ENCODE measurements at places on chromosomes 2 and 18.
A peak's percentile ranks its signal among the peaks of the same experiment; 100 is the strongest.

GRCh38 chr2:26114151-26114550 lies 58.7 kb upstream of the GAREM2 start:
- DNase-seq: no peak

- no peak for DNase-seq
Observed at GRCh38 chr2:11867926-11868325, 121.5 kb downstream of the LPIN1 start.

DNA sequence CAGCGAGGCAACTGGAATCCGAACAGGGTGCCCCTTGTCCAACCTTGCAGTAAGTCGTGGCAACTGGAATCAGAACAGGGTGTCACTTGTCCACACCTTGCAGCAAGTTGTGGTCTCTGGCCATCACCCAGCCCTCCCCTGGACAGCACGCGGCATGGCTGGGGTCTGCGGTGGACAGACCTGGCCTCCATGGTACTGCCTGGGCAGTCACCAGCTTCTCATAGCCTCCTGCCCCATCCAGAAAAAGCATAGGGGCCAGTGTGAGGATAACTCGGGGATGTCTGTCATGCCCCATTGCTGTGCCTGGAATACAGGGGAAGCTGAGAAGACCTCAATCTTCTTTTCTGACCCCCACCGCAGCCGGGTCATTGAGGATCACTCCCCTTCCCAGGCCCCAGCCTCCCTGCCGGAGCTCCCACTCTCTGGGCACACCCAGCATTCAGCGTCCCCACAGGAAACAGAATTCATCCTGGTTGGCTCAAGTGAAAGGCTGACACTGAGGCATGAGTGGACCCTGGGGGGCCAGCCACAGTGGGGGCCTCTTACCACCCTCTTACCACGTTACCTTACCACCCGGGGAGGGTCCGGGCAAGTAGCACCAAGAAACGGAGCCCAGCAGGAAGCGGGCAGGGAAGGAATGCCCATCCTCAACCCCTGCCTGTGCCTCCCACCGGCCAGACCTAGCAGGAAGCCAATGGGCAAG lies 68.0 kb upstream of the RAB6C start:
- no peak for DNase-seq

- DNase-seq: peak; percentile 21
Observed at GRCh38 chr18:24488824-24489493, 28.5 kb downstream of the HRH4 start.

DNA sequence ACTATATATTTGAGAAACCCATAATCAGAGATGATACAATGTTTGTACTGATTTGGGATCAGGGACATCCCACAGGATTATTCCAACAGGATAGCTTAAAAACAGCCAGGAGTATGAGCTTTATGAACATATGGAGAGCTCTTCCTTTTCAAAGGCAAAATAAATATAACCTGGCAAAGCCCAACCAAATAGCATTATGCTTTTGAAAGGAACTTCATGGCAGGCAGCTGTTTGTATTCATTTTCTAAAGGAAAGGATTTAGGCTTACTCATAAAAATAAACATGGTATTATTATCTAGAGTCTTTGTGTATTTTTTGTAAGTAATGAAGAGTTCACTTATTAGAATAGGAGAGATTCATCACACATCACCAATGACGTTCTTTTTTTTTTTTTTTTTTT lies 44.4 kb downstream of the CCDC195 start:
- no peak for DNase-seq

DNA sequence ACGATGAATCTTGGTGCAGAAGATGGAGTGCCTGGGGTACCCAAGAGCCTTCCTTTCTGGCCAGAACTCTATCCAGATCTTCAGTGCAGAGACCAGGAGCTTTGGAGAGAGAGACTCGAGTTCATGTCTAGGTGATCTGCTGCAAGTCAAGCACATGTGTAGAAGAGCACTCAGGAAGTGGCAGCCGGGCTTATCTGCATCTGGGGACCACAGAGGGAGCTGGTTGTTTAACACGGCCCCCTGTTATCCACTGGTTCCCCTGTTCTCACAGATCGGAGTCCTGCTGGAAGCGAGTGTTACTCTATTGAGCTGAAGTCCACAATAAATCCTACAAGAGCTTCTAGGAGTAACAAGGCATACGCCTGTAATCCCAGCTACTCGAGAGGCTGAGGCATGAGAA lies 128.3 kb downstream of the ACOXL start:
- DNase-seq: no peak

DNA sequence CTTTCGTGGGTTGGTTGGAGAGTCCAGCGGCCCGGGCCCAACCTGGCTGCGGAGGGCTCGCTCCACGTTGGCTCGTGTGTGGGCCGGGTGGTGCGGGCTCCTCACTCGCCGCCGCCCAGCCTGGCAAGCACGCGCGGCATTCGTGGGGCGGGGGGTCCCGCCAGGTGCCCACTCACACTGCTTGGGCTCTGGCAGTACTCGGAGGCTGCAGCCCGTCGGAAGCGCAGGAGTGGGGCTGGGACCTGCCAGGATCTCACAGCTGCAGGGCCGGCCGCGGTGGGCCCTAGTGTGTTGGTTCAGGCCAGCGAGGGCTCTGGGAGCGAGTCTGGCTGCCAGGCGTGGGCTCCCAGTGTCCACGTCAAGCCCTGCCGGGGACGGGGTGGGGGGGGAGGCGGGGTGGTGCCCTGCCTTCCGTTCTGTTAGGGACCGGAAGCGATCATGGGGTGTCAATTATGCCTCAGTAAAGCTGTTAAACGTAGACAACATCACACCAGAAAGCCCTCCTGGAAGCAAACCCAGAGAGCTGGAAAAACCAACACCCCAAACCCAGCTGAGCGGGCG lies 1.0 kb upstream of the HS6ST1 start:
- DNase-seq: no peak

- DNase-seq: no peak
Observed at GRCh38 chr18:76959605-76960004, 137.2 kb downstream of the ZNF236 start.

GRCh38 chr18:45169610-45170009 lies 445.7 kb upstream of the SLC14A2 start:
- DNase-seq: no peak

- DNase-seq: no peak
Observed at GRCh38 chr18:10913919-10914318, 235.4 kb downstream of the PIEZO2 start.

GRCh38 chr2:6878549-6878948 lies 972 bp downstream of the RSAD2 start:
- DNase-seq: no peak

- DNase-seq: no peak
Observed at GRCh38 chr2:96344011-96344410, 8.4 kb downstream of the NCAPH start.

DNA sequence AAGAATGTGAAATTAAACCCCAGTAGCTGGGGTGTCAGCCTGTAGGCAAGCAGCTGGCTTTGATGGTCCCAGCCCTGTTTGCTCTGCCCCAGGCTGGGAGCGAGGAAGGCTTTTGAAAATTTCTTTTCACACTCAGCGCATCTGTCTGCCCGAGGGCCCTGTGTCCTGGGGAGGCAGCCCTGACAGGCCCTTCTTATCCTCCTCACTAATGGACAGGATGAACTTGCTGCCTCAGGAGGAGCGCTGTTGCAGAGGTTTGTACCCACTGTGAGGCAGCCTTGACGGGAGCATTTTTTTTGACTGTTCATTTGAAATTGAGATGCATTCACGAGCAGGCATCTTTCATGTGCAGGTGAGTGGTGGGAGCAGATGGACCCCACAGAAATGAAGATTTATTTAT lies 62.4 kb downstream of the SERPINB8 start:
- no peak for DNase-seq

DNA sequence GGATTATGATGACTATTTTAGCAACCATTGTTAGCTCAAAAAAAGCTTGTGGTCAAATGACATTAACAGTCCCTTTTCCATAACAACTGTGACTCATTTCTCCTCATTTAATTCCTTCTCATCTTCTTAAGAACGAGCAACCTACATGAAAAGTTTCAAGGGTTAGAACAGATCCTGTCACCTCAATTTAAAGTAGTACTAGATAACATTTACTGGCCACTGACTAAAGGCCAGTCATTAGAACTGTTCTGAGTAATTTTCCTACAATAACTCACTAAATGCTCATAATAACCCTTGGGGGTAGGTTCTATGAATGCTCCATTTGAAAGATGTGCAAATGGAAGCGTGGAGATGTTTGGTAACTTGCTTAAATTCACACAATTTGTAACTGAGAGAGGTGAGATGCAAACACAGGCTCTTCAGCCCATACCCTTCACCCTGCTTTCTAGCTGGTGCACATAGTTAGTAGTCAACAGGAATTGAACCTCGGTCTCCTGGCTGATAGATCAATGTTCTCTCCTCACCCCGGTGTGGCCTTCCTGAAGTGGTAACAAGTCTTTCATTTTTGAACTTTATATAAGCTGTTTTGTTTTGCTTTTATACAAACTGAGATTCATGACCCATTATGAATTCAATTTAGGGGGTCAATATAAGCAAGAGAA lies 212.5 kb downstream of the SETBP1 start:
- DNase-seq: no peak

- DNase-seq: no peak
Observed at GRCh38 chr2:11044201-11044600, 111.1 kb upstream of the SLC66A3 start.

DNA sequence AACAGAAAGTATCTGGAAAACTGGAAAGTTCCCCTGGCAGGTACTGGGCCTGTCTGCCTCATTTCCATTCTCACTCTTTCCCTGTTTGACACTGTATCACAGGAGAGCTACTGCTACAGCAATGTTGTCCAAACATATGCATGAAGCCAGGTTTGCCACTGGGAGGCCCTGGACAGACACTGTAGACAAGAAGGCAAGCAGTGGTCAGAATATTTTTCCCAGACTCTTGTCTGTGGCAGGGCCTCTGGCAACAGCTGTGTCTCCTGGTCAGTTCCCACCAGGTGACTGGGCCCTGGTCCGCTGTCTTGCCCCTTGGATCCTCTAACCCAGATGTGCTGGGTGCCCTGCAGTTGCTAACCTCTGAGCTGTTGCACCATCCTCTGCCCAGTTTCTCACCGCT lies 178.9 kb upstream of the FANCL start:
- no peak for DNase-seq

GRCh38 chr18:40624959-40625358 lies 1330.1 kb upstream of the PIK3C3 start:
- DNase-seq: no peak

GRCh38 chr2:235026649-235027557 lies 75.1 kb downstream of the SH3BP4 start:
- no peak for DNase-seq

GRCh38 chr18:9362869-9363268 lies 28.3 kb downstream of the TWSG1 start:
- no peak for DNase-seq

GRCh38 chr2:144510294-144510991 lies 9.5 kb downstream of the ZEB2 start:
- DNase-seq: no peak

- no peak for DNase-seq
Observed at GRCh38 chr2:45205985-45206384, 196.7 kb upstream of the SIX2 start.

- no peak for DNase-seq
Observed at GRCh38 chr2:68383778-68384177, 18.7 kb downstream of the PLEK start.

- DNase-seq: no peak
Observed at GRCh38 chr2:239238381-239238780, 162.4 kb downstream of the HDAC4 start.

GRCh38 chr2:46655551-46656436 lies 176.4 kb downstream of the TMEM247 start:
- no peak for DNase-seq

- DNase-seq: no peak
Observed at GRCh38 chr18:50006470-50007046, 188.4 kb downstream of the MYO5B start.

GRCh38 chr2:223594831-223595230 lies 7.3 kb downstream of the SCG2 start:
- no peak for DNase-seq

DNA sequence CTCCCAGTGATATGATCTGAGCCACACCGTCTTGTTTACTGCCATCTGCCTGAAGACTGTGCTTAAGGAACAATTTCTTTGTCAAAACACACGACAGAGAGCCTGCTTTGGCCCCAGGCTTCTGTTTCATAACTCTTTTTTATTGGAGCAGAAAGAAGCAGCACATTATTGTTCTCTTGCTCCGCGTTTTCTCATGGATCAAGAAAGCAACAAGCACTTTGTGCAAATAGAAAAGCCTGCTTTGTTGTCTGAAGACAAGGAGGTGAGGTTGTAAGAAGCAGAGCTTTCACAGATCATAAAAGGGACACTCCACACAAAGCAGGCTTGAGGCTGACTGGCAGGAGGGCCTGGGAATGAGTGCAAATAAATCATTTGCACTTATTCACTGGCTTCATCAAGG lies 118.3 kb upstream of the FAM136A start:
- no peak for DNase-seq

DNA sequence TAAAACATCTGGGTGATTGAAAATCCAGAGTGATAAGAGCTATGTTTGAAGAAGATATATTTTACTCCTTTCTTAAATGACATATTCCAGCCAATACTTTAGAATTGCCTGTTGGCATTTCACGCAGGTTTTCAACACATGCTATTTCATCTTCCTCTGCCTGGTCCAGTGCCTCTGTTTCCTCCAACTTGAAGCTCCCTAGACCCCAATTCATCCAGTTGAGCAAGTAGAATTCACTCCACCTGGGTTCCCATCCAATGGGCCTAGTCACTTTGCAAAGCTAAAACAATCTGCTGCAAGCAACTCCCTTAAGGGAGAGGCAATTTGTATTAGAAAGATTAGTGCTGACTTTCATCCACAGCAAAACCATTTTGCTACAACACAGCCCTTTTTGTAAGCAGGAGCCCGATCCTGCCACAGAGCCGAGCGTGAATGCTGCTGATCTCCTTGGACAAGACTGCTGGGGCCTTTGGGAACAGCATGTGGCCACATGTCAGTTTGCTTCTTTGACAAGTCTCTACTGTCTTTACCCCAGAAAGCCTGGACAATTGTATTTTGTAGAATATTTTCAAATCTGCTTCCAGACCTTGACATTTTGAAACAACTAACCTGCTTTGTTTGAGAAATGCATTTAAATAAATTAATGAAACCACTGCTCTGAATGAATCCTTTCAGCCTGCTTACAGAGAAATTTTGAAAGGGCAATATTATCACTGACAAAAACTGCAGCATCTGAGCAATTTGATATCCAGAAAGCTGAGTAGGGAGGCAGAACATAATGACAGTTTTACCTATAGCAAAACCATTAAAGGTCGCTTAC lies 259.1 kb downstream of the TDRD15 start:
- DNase-seq: no peak

GRCh38 chr18:79581406-79581805 lies 98.2 kb upstream of the CTDP1 start:
- DNase-seq: no peak

All from activated CD4-positive, alpha-beta T cell treated with anti-CD3 and anti-CD28 coated beads, Interleukin-2, amount 50 U/mL, for 24 hours (primary cell).